ENCODE measurements at places on chromosomes 1 and 21.

GRCh38 chr1:218349348-218350034, 4.4 kb downstream of the TGFB2 start:
- DNase-seq = no peak

DNA sequence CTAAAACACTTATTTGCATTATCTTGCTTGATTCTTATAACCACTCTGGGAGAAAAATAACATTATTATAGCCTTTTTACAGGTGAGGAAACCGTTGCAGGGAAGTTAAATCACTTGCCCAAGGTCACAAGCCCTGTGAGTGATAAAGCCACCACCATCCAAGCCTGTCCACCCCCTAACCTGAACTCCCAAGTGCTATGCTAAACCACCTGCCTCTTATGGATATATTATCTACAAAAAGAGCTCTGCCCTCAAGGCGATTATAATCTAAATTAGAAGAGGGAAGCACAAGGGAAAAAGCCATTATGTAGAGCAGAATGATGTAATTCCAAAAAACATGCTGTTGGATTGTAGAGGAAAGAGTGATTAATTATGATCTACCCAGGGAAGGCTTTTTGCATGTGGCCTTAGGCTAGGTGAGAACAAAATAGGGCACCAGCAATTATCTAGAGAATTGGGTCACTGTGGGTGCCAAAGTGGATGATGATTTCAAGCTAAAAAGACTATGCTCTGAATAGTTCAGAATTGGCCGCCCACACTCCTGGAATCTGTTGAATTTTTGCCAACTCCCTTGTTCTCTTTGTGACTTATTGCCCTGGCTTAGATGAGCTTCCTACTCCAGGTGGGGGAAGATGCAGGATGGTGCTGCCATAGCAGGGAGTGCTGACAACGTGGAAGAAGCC, 205.3 kb downstream of the FGGY start:
- no peak for DNase-seq

GRCh38 chr1:60101516-60101915, 27.9 kb upstream of the C1orf87 start:
- no peak for DNase-seq

DNA sequence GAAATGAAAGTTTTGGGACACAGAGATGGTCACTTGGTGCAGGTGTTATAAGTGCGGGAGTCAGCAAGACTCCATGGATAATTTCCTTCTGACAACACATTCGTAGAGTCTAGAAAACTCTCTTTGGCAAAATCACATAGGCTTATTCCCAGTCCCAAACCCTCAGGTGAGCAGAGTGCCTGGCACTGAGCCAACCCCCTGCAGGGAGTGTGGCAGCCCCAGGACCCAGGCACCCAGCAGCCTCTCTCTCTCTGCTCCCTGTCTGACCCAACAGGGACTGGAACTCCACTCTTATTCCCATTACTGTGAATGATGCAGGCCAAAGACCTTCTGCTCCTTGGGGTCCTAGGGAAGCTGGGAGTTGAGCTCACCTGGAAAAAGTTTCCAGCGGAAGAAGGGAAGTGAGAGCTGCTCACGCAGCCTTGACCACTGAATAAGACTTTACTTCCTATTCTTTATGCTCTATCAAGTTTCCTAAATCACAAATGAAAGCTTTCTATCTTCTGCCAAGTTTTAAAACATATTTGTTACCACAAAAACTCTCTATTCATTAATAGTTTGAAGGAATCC, 132.6 kb upstream of the ETV3 start:
- DNase-seq = no peak

DNA sequence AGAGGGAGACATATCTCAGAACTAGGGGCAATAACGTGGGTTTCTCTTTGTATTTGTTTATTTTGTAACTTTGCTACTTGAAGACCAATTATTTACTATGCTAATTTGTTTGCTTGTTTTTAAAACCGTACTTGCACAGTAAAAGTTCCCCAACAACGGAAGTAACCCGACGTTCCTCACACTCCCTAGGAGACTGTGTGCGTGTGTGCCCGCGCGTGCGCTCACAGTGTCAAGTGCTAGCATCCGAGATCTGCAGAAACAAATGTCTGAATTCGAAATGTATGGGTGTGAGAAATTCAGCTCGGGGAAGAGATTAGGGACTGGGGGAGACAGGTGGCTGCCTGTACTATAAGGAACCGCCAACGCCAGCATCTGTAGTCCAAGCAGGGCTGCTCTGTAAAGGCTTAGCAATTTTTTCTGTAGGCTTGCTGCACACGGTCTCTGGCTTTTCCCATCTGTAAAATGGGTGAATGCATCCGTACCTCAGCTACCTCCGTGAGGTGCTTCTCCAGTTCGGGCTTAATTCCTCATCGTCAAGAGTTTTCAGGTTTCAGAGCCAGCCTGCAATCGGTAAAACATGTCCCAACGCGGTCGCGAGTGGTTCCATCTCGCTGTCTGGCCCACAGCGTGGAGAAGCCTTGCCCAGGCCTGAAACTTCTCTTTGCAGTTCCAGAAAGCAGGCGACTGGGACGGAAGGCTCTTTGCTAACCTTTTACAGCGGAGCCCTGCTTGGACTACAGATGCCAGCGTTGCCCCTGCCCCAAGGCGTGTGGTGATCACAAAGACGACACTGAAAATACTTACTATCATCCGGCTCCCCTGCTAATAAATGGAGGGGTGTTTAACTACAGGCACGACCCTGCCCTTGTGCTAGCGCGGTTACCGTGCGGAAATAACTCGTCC, 1.3 kb upstream of the OLIG2 start:
- no peak for DNase-seq

- DNase-seq = no peak
These were observed 11.5 kb downstream of the MACO1 start for GRCh38 chr1:25442178-25442577.

DNA sequence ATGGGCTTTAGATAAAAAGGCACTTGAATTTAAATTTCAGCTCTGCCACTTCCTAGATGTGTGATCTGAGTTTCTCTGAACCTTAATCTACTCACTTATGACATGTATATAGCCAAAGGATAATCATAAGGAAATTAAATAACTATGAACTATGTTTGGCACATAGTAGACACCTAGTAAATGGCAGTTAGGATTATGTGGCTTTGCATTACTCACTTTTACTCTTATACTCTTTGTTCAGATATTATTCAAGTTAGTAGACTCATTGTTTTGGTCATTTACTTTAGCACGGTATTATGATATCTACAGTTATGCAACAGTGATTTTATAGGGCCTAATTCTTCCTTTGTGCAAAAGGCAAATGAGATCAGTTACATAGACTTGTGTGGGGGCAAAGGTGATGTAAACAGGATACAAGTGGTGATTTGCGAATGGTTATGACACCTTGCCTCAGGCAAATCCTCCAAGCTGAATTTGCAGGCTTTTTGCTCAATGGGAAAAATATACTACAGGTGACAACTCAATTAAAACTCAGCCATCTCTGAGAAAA, 297.2 kb upstream of the PBX1 start:
- no peak for DNase-seq

- DNase-seq = no peak
These were observed 308.8 kb downstream of the AJAP1 start for GRCh38 chr1:4963251-4963650.

- DNase-seq = no peak
These were observed 1.4 kb downstream of the HS2ST1 start for GRCh38 chr1:86915737-86916235.

GRCh38 chr1:88052167-88052566, 631.9 kb upstream of the PKN2 start:
- DNase-seq = no peak

DNA sequence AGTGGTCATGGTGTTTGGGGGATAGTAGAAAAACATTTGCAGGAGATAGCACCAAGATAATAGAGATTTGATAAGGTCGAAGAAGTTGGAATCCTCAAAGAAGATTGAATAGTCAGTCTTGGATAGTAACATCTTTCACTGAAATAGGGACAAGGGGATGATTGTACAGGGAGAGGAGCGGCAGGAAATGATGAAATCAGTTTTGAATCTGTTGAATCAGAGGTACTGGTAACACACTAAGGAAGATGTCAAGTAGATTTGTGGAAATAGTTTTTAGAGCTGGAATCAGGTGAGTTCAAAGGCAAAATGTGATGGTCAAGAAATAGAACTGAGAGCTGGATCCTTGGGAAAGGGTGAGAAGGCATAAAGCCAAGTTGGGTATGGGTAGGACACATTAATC, 26.5 kb downstream of the CAP1 start:
- DNase-seq = no peak

- DNase-seq = no peak
These were observed 1.9 kb upstream of the ATG4C start for GRCh38 chr1:62781841-62782543.

DNA sequence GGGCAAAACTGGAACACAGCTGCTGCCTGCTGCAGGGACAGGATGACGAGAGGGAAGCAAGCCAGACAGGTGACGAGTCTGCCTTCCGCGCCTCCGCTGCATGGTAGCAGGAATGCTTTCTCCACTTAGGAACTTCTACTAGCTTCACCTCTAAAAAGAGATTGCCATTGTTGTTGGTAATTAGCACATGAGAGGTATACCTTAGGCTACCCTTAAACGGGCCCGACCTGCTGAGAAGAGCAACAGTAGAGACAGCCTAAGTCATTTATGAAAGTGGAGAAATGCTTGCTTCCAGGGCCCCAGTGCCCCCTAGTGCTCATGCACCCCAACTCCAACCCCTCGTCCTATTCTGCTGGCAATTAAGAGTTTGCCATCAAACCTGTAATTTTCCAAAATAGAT, 96.9 kb upstream of the AKT3 start:
- no peak for DNase-seq

- no peak for DNase-seq
These were observed 17.4 kb downstream of the UAP1 start for GRCh38 chr1:162578936-162579335.

DNA sequence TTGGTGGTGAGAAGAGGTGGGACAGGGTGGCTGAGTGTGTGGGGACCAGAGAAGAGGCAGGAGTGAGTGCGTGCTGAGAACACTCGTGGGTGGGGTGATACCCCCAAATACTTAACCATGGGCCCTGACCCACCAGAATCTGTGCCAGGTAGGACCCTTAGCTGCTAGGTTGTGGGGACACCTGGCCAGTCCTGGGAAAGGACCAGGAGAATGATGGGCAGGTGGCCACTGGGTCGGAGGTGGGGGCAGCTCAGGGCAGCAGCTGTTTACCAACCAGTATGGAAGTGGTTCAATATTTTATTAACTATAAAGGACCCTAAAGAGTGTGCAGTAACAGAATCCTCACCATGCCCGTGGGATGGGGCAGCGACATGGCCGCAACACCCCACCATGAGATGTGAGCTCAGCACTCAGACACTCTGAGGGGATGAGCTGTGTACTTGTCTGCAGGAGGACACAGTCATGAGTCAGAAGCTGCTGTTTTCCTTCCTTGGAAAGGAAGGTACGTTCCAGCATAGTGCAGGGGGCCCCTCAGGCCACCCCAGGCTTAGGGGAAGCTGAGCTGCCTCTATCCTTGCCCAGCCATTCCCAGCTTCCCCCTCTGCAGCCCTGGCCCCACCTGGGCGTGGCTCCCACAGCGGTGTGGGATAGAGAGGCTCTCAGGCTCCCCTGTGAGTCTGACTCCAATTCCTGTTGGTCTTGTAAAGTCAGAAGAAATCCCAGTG, 25.4 kb downstream of the TEX35 start:
- no peak for DNase-seq

GRCh38 chr1:67685558-67686266, 711 bp downstream of the GADD45A start:
- DNase-seq = peak; percentile 53

- no peak for DNase-seq
These were observed 1.6 kb downstream of the HIVEP3 start for GRCh38 chr1:41917076-41917475.

GRCh38 chr21:15422783-15423182, 307.0 kb upstream of the USP25 start:
- no peak for DNase-seq

GRCh38 chr1:13930151-13930550, 230.2 kb downstream of the PRDM2 start:
- no peak for DNase-seq

DNA sequence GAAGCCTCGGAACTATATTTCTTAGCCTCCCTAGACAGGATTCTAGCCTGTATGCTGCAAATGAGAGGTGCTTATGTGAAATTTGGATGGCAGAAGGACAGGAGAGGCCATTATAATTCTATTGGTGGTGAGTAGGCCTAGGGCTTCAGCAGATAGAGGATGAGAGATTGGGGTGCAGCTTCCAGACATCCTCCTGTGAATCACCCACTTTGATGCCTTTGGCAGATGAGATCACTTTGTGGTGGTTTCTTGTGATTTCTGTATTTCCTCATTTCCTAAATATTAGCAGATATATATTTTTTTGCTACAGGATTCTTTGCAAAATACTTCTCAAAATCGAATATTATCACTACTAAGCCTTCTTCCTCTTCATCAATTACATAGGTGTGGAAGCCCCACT, 37.3 kb downstream of the MFSD2A start:
- DNase-seq = no peak

GRCh38 chr1:179234863-179235262, 5.4 kb upstream of the ABL2 start:
- DNase-seq = no peak

DNA sequence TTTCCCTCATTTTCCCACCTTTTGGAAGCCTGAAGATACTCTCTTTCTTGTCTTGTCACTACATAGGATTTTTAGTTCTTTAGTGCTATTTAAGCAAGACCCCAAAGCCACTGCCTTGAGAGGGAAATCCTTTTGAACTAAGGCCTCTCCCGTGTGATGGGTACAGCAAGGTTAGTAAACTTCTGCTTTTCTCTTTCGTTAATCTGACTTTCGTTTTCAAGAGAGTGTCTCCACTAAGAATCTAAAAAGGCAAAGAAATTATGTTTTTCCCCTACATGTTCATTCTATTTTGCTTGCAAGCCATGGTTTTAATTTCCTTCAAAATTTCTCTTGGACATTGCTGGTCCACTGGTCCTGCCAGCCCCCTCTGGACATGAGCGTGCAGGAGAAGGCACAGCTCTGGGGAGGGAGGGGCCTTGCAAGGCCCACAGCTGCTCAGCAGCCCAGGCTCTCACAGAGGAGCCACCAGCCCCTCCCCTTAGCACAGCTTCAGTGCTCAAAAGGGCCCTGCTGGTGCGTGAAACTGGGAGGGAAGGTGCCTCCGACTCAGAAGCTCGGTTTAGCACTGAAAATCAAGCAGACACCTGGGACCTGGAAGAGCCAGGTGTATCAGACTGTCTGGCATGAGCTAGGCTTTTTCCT, 210.9 kb upstream of the GALNT2 start:
- DNase-seq = no peak

GRCh38 chr1:204249736-204250427, 36.1 kb upstream of the GOLT1A start:
- no peak for DNase-seq

GRCh38 chr1:16020325-16020724, 1.5 kb upstream of the CLCNKA start:
- no peak for DNase-seq

DNA sequence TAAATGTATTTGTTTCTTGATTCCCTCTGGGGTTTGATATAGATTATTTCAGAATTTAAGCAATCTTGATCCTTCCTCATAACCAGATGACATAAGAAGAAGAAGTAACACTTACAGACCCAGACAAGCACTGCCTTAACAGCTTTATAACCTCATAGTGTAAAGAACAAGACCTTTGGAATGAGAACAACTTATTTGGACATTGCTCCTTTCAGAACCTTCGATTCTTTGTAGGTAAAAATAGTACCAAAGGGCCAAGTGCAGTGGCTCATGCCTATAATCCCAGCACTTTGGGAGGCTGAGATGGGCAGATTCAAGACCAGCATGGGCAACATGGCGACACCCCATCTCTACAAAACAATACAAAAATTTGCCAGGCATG, 15.0 kb downstream of the TM2D1 start:
- DNase-seq = no peak

Measured in nucleus accumbens (tissue), 56 donors.